Natural killer cell treated with Interleukin-12 subunit alpha and Interleukin-12 subunit beta and Interleukin-15 and Interleukin-18, amount 100 ng/mL, for 72 hours (primary cell): ENCODE measurements at places on chromosomes 1 and 21.

DNA sequence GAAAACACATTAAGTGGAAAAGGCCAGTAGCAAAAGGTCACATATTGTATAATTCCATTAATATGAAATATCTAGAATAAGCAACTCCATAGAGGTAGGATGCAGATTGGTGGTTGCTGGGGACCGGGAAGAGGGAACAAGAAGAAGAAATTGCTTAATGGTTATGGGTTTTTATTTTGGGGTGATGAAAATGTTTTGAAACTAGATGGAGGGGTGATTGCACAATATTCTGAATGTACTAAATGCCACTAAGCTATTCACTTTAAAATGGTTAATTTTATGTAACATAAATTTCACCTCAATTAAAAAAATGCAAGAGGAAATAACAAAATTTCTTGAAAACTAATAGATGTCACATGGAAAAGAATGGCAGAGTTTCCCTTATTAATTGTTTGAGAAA is 6.7 kb downstream of the KIAA0040 start:
- no peak for DNase-seq

DNA sequence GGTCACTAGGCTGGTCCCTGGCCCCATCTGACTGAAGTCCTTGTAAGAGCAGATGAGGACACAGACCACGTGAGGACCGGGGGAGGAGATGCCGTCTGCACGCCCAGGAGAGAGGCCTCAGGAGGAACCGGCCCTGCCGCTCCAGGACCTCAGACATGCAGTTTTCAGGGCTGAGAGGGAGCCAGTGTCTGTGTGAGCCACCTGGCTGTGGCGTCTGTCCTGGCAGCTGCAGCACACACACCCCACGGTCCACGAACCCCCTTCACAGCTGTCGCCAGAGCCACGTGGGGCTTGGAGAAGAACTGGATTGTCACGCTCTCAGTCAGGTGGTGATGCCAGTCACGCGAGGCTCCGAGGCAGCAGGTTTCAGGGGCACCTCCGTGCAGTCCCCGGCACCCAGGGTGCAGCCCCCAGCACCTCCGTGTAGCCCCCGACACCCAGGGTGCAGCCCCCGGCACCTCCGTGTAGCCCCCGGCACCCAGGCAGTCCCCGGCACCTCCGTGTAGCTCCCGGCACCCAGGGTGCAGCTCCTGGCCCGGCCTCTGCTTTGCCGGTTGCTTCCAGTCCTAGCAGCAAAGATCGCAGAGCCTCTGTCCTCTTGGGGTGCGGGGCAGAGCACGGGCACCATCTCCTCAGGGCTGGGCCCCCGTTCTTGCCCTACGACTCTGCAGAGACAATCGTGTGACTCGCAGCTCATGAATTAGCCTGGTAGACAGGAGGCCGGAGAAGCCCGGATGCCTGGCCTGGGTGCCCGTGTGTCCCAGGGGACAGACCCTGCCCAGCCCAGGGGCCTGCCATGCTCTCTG is 19.0 kb upstream of the SUMO3 start:
- DNase-seq: no peak

DNA sequence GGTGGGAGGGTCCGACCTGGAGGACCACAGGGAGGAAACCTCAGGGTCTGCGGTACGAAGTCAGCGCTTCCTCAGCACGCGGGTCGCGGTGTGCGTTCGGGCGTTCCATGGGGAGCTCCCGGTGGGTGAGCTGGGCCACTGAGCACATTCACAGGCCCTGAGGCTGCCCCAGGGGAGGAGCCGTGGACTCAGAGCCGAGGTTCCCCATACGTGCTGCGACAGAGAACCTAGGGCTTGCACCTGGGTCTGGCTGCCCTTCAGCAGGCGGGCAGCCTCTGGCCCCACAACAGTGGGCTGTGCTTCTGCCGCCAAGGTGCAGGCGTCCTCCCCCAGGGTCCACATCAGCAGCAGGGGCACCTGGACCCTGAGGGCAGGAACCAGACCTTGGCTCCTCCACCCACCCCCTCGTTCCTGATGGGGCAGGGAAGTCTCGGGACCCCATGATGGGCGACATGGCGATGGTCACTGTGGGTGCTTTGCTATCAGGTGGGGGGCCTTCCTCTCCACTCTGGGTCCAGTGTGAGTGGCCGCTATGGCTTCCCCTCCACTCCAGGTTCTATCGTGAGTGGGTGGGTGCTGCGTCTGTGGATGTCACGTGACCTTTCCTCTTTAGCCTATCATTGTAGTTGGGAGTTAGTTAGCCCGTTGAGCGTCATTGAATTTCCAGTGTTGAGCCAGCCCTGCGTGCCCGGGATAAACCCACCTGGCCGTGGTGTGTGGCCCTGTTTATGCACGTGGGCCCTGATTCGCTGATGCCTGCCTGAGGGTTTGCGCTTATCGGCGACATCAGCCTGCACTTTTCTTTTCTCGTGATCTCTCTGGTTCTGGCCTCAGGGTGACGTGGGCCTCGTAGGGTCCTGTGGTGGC is 27.9 kb downstream of the FTCD start:
- DNase-seq: peak; percentile 53

GRCh38 chr21:26684889-26685288 is 111.8 kb upstream of the CYYR1 start:
- DNase-seq: no peak
